Stimulated activated CD4-positive, alpha-beta T cell treated with anti-CD3 and anti-CD28 coated beads, Interleukin-4, amount 100 ng/mL, for 48 hours (primary cell): ENCODE measurements at places on chromosomes 1 and 21.
A peak's percentile ranks its signal among the peaks of the same experiment; 100 is the strongest.

DNA sequence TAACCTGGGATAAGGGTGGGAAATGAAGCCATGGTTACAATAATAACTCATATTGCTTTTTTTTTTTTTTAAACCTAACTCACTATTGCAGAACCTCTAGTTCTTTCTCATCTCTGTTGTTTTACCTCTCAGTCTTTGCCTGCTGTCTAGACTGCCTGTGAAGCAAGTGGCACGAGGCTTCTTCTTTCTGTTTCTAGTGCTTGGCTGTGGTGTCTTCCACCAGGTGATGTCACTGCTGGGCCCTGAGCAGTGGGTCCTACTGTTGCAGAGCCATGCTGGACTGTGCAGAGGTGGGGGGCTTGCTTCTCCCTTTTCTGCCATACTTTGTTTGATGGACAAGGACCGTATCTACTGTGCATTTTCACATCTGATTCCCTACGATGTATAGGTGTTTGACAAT is 51.7 kb downstream of the ZNF326 start:
- DNase-seq: no peak

- DNase-seq: no peak
Measured at GRCh38 chr1:67589519-67590233, 95.3 kb upstream of the GADD45A start.

- peak; percentile 41 for DNase-seq
Measured at GRCh38 chr1:236142253-236143103, at the start of gene GPR137B. TSS of gene GPR137B (plus strand) at chr1:236142539. CDS start at chr1:236142623, 84 bp downstream.

DNA sequence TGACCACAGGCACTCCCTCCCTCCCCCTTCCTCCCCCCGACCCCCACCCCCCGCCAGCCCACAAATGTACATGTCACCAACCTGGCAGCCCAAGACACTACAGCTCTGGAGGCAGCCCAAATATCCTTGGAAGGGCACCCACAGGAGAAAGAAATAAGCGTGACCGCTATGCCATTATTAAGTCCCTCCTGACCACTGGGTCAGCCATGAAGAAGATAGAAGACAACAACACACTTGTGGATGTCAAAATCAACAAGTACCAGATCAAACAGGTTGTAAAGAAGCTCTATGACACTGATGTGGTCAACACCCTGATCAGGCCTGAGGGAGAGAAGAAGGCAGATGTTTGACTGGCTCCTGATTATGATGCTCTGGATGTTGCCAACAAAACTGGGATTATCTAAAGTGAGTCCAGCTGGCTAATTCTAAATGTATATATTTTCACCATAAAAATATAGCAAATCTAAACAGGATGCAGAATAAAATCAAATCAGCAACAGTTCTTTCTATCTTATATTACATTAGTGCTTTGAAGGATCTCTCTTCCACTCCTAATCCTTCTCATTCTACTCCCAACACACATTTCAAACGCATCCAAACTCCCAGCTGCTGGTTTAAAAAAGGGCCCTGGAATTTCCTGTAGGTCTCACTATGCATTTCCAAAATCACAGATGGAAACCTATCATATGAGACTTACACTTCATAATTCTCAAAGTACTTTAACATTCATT is 77.4 kb upstream of the SLFNL1 start:
- no peak for DNase-seq

DNA sequence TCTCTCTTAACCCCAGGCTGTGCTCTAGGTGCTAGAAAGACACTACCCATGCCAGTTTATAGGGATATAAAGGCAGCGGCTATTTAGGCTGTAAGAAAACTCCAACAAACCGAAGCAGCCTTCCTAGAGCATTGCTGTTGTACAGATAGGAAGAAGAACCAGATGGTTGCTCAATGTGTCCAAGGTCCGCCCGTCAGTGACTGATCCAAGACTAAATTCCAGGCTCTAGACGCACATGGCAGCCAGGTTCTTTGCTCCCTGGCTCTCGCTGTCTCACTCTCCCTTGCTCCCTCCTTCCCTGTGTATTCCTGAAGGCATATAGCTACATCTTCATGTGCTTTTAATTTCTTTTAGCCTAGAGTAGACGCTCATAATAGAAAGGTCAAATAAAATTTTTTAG is 303.4 kb downstream of the KIF26B start:
- no peak for DNase-seq

DNA sequence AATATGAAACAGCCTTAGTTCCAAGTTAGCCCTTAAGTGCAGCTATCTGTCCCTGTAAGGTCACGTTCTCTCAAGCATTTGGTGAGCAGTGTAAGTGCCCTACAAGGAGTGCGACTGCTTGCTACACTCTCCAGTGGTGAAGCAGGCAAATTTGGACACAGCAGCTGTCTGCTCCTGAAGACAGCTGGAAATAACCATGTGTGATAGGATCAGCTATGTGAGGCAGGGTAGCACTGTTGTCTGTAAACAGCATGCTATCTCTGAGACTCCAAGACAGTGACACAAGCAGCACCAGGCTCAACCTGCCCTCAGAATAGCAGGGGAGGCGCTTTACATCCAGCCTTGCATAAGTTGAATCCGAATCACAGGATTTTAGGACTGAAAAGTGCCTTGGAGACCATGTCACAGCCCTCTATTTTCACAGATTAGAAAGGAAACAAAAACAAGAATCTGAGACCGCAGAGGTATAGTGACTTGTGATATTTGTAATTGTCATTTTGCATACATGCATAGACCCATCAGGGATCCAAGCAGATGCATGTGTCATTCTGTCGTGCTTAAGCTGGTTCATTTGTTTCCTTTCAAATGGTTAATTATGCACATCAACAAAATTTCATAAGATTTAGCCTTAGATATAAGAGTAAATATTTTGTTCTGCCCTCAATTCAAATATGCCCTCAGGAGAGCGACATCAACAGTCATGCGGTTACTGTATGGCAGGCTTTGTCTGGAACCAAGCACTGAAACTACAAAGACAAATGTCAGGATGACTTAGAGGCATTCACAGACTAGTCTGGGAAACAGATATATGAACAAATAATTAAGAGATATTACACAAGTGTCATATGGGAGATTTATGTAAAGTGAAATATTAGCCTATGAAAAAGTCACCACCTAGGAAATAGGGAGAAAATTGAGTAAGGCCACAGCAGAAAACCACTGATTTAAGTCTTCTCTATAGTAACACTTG is 134.9 kb upstream of the NRIP1 start:
- no peak for DNase-seq

DNA sequence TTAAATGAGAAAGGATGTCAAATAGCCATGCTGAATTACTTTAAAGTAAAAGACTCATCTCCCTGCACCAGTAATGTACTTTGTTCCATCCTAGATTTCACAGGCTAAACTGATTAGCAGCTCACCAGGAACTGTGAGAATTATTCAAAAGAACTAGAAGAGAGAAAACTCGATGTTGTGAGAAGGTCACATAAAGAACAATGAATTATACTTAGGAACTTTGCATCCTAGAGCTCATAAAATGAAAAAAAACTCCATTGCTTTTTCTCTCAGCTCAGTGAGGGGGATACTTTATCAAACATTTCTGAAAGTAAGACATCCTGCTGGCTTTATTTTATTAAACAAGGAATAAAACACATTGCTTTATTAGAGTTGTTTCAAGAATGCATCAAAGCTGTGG is 278.5 kb downstream of the MRPL39 start:
- no peak for DNase-seq

DNA sequence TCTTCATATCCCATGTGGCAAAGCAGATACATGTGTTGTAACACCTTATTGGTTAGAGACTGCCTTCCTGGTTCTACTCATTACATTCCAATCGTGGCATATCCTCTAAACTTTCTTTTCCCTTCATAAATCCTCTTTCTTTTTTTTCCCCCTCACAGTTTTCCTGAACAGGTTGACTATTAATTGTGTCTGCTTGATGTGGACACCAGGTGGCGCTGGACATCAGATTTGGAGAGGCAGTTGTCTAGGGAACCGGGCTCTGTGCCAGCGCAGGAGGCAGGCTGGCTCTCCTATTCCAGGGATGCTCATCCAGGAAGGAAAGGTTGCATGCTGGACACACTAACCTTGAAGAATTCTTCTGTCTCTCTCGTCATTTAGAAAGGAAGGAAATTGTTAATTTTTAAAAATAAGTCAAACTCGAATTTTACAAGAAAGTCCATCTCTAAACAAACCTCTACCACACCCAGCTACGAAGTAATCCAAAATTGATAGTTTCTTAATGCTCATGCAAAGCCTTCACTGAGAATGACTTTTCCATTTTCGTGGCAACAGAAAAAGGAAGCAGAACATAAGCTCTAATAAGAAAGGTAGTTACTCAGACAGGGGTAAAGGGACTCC is 59.4 kb upstream of the ASB17 start:
- peak; percentile 70 for DNase-seq

DNA sequence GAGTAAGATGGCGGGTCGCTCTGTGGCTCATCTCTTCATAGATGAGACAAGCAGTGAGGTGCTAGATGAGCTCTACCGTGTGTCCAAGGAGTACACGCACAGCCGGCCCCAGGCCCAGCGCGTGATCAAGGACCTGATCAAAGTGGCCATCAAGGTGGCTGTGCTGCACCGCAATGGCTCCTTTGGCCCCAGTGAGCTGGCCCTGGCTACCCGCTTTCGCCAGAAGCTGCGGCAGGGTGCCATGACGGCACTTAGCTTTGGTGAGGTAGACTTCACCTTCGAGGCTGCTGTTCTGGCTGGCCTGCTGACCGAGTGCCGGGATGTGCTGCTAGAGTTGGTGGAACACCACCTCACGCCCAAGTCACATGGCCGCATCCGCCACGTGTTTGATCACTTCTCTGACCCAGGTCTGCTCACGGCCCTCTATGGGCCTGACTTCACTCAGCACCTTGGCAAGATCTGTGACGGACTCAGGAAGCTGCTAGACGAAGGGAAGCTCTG is 2.4 kb downstream of the TNFAIP8L2 start:
- no peak for DNase-seq

GRCh38 chr1:180623579-180624347 is 8.1 kb upstream of the XPR1 start:
- DNase-seq: no peak

- no peak for DNase-seq
Measured at GRCh38 chr1:155909894-155910293, 1.3 kb downstream of the RIT1 start.

DNA sequence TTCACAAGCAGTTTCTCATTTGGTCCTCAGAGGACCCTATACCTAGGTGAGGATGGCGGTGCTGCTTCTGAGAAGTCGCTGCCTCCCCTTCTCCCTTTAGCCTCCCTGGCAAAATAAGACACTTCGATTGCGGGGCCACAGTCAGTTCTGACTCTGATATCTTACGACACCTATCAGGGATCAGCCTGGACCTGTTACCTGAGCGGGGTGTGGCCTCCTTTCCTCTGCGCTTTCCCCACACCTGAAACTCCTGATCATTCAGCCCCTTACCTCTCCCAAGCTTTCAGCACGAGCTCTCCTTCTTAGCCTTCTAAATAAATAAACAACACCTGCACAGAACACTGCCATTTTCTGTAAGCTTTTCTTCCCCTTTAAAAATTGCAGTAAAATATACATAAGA is 24.6 kb upstream of the GPR137B start:
- no peak for DNase-seq

- no peak for DNase-seq
Measured at GRCh38 chr1:224133741-224134299, 19.9 kb downstream of the FBXO28 start.

GRCh38 chr21:28436286-28436932 is 556.3 kb downstream of the LTN1 start:
- DNase-seq: no peak

DNA sequence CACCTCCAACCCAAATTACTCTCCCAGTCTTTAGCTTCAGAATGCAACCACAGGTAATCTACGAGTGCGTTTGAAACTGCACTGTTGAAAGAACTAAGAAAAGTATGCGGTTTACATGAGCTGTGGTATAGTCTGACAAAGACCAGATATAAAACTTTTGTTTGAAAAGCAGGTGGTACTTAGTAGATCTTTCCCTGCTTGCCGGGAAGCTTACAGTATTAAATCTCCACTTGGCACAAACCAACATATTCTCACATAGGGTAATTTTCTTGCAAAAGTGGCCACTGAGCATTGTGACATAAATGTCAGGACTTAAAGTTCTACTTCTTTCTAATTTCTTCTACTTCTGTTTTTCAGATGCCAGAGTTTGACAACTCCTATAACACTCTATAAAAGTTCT is 8.4 kb downstream of the RGS2 start:
- no peak for DNase-seq

- DNase-seq: no peak
Measured at GRCh38 chr21:39221282-39221996, 38.2 kb upstream of the PSMG1 start.

- DNase-seq: no peak
Measured at GRCh38 chr1:46718340-46718726, 581 bp downstream of the EFCAB14 start.

DNA sequence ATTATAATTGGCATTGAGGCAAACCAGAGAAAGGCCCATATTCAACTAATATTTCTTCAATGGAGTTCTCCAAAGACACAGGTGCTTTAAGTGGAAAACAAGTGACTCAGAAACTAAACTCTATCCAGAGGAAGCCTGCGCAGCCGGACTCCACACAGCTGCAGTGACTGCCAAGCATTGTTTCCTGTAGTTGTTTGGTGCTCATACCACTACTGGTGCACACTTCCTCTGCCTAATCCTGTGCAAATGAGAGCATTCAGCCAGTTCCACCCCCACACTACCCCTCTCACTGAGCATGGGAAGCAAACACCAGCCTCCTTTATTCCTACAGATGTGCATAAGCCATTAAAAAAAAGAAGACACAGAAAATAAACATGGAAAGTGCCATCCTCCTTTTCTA is 102.9 kb downstream of the VAV3 start:
- DNase-seq: no peak

DNA sequence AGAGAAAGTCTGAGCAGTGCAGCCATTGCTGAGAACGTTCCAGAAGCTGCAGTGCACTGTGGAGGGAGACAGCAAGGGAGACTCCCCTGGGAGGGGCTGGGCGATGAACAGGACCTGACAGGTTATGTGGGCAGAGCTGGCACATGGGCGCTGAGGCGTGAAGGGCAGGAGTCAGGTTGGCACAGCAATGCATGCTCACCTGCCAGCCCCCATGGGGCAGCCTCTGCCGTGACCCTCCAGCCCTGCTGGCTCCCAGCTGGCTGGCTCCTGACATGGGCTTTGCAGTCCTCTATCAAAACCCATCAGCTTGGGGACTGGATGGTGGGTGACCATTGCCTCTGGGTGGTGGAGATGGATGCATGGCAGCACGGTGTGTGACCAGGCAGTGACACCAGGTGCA is 300.3 kb downstream of the CAMTA1 start:
- DNase-seq: no peak

- no peak for DNase-seq
Measured at GRCh38 chr1:84278905-84279304, 22.6 kb upstream of the SAMD13 start.

GRCh38 chr1:207978441-207978840 is 67.5 kb upstream of the CD34 start:
- no peak for DNase-seq

GRCh38 chr1:147292012-147292411 is 49.5 kb downstream of the CHD1L start:
- DNase-seq: no peak

DNA sequence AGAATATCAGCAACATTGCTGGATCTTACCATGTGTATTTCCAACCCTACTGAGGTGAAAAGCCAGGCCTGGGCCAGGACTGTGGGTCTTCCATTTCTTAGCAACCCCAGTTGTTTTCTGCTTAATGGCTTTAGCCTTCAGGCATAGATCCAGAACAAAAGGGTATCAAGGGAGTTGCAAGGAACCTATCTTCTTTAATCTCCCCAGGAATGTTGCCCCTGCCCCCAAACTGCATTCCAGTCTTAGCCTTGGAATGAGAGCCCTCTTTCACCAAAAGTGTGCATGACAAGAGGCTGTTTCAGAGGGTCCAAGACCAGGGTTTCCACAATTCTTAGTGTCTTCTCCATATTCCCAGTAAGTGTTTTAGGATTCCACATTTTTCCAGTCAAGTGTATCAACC is 87.9 kb upstream of the SOX13 start:
- no peak for DNase-seq

- no peak for DNase-seq
Measured at GRCh38 chr1:16242556-16243214, 5.7 kb upstream of the CPLANE2 start.
